Erythroblast (primary cell): ENCODE measurements at places on chromosomes 7 and 10.

DNA sequence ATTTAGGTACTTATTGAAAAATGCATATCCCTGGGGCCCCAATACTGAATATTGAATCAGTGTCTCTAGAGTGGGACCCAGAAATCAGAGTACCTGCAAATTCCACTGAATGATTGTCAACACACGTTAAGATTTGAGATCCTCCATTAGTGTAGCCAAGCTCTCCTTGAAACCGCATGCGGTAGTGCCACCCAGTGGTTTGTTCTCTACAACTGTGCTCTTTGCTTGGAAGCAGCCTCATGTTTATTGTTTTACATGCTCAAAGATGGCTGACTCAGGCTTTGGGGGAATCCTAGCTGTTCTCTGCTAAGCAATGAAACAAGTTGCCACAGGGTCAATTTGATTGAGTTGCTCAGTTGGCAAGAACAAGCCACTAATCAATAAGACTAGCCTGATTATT, 340.2 kb upstream of the CELF2 start:
- DNase-seq = peak; percentile 19

- no peak for DNase-seq
Measured at GRCh38 chr10:100654782-100655325, 90.5 kb upstream of the PAX2 start.

DNA sequence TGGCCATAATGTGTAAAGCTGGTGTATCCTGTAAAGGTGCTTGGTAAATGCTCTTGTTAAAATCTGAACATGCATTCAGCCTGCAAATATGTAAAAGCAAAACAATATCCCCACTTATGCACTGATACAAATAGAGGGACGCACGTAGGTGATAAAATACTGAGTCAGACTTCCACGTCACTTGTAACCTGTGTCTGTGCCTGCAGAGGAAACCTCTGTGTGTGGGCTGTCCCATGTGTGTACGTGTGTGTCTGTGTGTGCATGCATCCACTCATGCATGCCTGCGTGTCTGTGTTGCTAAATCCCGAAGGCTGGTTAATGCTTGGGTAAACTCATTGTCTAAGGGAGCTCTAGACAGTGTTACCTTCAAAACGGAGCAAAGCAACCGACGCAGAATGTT, 68.9 kb downstream of the KLF6 start:
- DNase-seq = no peak

DNA sequence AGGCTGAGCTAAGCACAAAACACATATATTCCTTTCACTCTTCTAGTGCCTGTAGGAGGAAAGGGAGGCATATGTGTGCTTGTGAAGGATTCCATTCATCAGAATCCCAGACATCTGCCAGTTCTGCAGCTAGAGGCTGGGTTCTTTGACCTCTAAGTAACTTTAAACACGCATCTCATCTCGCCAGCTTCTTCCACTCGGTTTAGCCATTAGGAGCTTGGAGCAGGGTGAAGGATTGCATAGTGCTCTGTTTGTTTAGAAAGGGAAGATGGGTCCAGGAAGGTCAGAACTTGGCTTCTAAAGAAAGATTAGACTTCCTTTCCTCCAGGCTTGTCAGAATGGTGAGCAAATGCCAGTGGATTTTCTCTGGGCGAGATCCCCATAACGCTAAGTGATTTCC, 43.6 kb downstream of the HK1 start:
- DNase-seq = no peak

DNA sequence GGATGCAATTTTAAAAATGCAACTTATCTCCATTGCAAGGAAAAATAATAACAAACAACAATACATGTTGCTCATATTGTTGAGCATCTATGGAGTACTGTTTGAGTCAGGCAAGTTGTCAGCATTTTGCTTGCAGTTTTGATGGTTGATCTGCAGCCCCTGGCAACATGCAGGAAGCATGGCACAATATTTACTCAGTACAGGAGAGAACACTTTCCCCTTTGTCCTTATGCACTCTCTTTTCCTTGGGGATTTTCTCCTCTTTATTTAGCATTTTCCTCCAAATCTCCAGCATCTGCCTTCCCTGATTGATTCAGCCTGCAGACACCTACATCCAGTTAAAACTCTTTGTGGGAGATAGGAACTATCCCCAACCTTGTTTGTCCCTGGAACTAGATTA, 620.5 kb upstream of the LRRN3 start:
- no peak for DNase-seq

DNA sequence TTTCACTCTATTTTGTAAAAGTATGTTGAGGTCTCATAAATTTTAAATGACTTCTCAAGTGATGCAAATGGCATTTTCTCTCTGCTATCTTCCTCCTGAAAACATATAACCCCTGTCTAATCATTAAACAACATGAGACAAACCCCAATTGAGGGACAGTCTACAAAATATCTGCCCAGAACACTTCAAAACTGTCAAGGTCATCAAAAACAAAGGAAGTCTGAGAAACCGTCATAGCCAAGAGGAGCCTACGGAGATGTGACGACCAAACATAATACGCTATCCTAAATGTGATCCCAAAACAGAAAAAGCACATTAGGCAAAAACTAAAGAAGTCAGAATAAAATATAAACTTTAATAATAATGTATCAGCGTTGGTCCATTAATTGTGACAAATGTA, 282.3 kb upstream of the SEMA3C start:
- DNase-seq = no peak

DNA sequence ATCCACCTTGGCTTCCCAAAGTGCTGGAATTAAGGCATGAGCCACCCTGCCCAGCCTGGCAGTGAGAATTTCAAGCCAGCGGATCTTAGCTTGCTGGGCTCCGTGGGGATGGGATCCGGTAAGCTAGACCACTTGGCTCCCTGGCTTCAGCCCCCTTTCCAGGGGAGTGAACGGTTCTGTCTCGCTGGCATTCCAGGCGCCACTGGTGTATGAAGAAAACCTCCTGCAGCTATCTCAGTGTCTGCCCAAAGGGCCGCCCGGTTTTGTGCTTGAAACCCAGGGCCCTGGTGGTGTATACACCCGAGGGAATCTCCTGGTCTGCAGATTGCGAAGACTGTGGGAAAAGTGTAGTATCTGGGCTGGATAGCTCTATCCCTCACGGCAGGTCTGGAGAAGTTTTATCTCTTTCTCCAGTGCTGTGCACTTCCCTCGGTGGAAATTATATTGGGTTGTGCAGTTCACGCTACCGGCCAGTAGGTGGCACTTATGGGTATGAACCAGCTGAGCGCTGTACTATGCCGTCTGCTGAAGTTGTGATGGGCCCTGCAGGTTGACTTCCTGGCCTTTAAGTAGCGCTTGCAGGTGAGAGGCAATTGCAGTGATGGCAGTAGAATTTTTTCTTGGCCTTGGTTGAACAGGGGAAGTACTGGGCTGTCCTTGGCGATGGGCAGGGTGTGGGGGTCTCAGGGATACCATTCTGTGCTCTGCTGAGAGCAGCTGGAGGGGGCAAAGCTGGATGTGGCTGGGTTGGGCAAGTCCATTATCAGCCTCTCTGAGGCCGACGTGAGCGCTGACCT, 138.0 kb upstream of the MTPN start:
- DNase-seq = peak; percentile 47

- DNase-seq = no peak
Measured at GRCh38 chr10:120644556-120645410, 187.8 kb downstream of the PLPP4 start.

- DNase-seq = no peak
Measured at GRCh38 chr7:155303039-155303593, 5.4 kb downstream of the INSIG1 start.

DNA sequence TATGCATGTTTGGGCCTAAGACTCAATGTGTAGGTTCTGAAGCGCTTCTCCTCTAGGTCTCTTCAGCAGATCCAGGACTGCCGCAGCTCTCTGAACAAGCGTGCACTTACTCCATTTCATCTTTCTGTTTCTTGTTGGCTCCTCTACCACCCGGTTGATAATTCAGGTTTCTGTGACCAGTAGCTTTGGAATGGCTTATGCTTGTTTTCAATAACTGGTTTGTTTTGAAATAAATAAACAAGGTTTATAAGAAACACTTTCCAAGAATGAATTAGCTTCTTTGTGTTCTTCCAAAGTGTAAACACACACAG, 1.5 kb downstream of the MDFIC start:
- DNase-seq = no peak

GRCh38 chr7:25735674-25736242, 416.2 kb upstream of the NFE2L3 start:
- DNase-seq = peak; percentile 14

DNA sequence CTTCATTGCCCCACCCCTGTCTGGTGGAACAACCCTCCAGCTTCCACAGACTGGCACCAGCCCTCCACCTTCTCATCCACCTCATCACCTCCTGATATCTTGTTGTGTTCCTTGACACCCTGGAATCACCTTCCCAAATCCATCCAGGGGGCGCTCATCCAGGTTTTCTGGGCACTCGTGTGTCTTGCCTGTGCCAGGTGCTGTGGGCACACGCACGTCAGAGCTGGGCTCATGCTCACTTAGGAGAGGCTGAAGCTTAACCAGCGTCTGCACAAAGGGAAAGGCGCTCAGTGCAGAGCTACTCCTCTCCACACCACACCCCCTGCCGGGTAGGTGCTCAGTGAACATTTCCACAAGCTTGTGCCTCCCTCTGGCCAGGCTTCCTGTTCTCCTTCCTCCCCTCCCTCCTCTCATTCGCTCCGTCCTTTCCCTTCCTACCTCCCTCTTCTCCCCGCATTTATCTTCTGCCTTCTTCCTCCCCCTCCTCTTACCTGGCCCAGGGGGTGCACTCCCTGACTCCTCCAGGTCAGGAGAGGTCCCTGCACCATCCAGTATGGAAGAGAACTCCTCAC, 4.8 kb downstream of the ADCYAP1R1 start:
- no peak for DNase-seq

DNA sequence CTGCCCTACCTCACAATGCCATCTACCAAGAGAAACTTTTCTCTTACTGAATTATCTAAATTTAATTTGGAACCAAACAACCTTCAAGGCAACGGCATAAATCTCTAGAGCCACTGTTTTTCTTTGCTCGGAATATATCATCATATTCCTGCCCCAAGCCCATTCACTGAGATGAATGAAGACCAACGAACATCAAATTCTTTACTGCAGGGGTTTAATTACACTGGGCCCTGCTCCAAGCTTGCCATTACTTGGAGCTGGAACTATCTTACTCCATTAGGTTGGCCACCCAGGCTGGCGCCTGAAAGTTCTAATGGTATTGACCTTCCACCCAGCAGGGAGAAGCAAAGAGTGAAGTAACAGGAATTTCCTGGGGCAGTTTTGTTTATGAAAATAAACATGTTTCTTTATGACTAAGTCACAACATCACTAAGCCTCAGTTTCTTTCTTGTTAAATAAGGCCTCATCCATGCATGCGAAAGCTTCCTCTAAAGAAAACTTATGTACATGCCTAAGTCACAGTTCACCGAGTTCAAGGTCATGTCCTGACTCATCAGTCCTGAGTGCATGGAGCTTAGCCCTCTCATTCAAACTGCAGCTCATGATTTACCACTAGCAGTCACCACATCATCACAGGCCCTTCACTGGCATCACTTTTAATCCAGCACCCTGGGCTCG, 42.1 kb upstream of the ANAPC16 start:
- DNase-seq = no peak

DNA sequence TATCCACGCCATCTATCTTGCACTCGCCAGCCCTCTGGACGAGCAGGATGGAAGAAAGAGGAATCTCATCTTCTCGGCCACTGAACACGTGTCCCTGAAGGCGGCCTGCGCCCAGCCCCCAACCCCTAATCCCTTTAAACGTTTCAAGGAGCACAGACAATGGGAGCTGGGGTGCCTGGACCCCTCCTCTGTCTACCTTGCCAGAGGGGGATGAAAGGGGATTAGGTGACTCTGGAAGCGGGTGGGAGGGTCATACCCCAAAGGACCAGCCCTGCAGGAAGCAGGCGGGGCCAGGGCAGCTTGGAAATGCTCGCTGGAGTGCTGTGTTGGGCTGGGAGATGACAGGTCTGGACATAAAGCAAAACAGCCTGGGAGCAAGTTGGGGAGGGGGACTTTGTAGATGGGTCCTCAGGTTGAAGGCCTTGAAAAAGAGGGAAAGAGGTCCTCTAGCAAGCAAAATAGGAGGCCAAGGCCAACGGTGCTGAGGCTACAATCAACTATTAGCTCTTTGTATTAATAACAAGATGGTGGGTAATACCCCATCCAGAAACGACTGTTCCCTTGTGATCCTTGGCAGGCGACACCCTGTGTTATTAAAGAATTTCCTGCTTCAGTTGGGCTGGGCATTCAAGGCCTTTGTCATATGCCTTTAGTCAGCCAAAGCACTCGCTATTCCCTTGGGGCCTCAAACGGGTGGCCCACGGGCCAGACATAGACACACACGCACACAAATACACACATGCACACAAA, 126.5 kb upstream of the UNC5B start:
- DNase-seq = no peak
